Bronchial epithelial cell (primary cell): ENCODE measurements at places on chromosomes 11 and 22. TPM values are rescaled to one million over a fixed set of nuclear protein-coding genes. Genes with fewer than 3 reads are reported as not detected.

The DAGLA gene
- total RNA-seq = under 0.01 and 0.13 TPM in 2 replicates

The BTBD10 gene
- 120 and 128 TPM in 2 replicates for total RNA-seq

The OR51E2 gene
- total RNA-seq = not detected in 2 replicates

The TRIM29 gene
- total RNA-seq = 146 and 441 TPM in 2 replicates
